ENCODE measurements at places on chromosomes 4 and X. TPM values are rescaled to one million over a fixed set of nuclear protein-coding genes. Genes with fewer than 3 reads are reported as not detected.

DNA sequence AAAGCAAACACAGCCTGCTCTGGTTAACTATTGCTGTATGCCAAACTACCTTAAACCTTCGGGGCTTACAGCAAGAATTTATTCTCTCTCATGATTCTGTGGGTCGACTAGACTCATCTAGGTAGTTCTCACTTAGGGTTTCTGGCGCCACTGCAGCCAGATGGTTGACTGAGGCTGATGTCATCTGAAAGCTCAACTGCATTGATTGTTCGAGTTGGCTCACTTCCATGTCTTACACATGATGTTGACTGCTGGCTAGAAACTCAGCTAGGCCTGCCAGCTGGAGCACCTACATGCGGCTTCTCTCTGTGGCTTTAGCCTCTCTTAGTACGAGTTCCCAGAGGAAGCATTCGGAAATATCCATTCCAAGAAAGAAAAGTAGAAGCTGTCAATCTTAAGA is 103.2 kb downstream of the SRPX start:
- DNase-seq = no peak

The SNX12 gene
- 62.4 TPM for total RNA-seq

The PITX2 gene
- total RNA-seq = 5.7 TPM

The OTUD6A gene
- not detected for total RNA-seq

DNA sequence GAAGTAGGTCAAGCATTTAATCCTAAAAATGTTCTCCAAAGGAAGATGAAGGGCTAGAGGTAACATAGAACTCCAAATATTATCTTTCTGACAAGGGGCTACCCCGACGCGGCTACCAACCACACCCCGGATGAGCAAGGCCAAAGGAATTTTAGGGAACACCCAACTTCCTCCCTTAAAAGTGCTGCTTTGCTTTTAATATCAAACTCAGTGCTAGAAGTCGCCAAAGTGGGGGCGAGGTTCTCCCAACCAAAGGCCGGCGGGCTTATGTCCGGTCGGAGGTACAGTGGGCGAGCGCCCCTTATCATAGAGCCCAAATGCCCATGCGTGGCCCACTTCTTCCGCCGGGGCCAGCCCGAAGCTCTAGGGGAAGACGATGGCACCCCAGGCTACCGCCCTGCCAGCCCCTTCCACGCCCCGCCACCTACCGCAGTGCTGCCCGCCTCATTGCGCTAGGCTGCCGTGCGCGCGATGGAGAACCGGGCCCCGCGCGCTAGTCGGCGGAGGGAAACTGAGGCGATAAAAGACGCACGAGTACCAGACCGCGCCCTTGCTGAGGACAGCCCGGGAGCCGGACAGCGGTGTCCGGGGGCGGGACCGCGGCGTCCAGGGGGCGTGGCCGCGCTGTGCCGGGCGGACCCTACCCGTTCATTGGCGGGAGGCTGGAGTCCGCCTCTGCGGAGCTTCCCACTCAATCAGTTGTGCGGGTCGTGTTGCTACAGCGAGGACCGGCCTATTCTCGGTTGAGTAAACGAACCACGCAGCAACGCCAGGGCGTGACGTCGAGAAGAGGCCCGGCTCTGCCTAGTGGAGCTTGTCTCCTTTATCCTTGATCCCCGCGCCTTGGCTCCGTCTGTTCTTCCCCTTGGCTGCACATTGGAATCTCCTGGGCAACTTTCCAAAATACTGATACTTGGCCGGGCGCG is at the start of gene ACOT9:
TSS of gene ACOT9 (minus strand) at position 580 of the 926 bp plus-strand sequence. CDS start at position 448, 132 bp downstream.
- peak; percentile 95 for DNase-seq

Measured in H4 (cell line).